Hematopoietic multipotent progenitor cell treated with erythropoietin and hydrocortisone succinate and interleukin-3 and kit ligand, for 15 days (in vitro differentiated cells): ENCODE measurements at places on chromosomes 2 and 18.

- DNase-seq: peak; percentile 4
Measured at GRCh38 chr2:54899576-54900200, 150.6 kb downstream of the RTN4 start.

- peak; percentile 21 for DNase-seq
Measured at GRCh38 chr2:168119515-168120141, 127.8 kb downstream of the STK39 start.

- DNase-seq: no peak
Measured at GRCh38 chr2:170341684-170342623, 164.0 kb downstream of the MYO3B start.

- DNase-seq: no peak
Measured at GRCh38 chr18:54964741-54965140, 5.5 kb upstream of the CCDC68 start.

GRCh38 chr2:44553456-44553855 is 191.7 kb downstream of the CAMKMT start:
- DNase-seq: no peak

DNA sequence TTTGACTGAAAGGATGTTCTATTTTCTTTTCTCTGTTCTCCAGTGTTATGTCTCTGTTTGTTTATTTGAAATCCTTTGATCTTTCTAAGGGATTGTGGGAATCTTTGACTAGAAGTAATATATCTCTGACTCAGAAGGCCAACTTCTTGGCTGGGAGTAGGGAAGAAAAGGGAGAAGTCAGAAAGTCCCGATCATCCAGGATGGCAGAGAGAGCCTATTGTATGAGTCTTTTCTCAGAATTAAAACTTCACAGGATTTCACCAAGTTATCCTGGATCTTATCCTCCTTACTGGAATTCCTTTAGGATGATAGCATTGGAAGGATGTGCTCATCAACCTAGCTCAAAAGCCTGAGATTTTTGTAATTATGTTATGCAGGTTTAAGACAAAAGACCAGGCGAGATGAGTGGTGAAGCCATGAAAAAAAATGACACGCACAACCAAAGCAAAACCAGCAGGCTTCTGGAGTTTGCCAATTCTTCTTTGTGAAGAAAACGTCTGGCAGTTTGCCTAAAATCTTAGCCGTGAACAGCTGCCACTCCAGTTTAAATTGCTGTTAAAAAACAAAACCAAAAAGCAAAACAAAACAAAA is 383.6 kb upstream of the SMIM21 start:
- DNase-seq: no peak

GRCh38 chr2:225072444-225072843 is 30.2 kb upstream of the DOCK10 start:
- DNase-seq: no peak

GRCh38 chr2:212289301-212289700 is 249.3 kb downstream of the ERBB4 start:
- no peak for DNase-seq

DNA sequence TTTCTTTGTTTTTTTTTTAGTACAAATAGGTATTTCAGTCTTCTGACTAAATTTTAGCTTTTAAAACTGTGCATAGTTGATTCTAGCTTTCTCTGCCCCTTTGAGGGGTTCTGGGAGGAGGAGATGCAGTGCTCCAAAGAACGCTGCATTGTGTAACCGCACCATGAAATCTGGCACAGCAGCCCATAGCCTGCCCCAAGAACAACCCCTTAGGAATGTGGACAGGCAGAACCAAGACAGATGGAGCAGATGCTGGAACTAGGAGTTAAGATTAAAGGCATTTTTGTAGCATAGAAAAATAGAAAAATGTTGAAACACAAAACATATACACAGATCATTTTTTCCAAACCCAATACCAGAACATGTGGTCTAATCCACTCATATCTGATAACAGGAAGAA is 187.5 kb downstream of the SCG2 start:
- DNase-seq: no peak

GRCh38 chr2:74533464-74533863 is 3.7 kb downstream of the HTRA2 start:
- DNase-seq: no peak

DNA sequence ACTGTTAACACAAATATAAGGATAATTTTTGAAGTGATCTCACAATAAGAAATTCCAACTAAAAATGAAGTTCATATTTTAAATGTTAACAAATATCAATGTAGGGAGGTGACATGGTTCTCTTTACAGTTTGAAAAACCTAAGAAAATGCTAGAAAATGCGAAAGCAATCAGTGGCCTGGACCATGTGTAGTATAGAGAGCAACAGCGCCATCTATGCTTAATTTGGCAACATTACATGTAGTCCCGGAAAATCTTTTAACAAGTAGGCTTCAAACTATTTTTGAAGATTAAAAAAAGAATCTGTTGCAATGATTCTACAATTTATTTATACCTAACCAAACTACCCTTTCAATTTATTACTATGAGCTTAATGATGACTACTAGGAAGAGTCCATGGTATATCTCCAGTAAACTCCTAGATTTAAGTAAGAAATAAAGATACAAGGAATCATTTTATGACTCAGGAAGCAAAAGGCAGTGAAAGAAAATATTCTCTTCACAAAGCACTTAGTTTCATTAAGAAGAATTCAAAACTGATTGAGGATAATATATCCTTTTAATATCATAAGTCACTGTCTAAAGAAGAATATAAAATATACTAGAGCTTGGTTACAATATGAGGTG is 33.3 kb downstream of the NDUFA10 start:
- DNase-seq: peak; percentile 65

DNA sequence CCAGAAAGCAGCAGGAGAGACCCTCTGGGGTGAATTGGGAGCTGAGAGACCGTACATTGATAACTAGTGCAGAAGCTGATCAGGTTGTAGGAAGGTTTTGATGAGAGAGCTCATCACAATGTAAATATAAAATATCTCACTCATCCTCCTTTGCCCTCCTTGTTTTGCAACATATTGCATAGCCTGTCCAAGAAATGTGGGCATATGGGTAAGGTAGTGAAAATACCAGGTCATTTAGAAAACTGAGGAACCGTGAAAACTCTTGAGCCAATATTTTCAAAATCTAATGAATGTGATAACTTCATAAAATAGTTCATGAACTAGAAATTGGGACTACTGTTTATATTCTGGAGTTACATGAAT is 31.4 kb downstream of the C18orf54 start:
- DNase-seq: no peak

- DNase-seq: peak; percentile 60
Measured at GRCh38 chr18:45212181-45213039, 402.9 kb upstream of the SLC14A2 start.

DNA sequence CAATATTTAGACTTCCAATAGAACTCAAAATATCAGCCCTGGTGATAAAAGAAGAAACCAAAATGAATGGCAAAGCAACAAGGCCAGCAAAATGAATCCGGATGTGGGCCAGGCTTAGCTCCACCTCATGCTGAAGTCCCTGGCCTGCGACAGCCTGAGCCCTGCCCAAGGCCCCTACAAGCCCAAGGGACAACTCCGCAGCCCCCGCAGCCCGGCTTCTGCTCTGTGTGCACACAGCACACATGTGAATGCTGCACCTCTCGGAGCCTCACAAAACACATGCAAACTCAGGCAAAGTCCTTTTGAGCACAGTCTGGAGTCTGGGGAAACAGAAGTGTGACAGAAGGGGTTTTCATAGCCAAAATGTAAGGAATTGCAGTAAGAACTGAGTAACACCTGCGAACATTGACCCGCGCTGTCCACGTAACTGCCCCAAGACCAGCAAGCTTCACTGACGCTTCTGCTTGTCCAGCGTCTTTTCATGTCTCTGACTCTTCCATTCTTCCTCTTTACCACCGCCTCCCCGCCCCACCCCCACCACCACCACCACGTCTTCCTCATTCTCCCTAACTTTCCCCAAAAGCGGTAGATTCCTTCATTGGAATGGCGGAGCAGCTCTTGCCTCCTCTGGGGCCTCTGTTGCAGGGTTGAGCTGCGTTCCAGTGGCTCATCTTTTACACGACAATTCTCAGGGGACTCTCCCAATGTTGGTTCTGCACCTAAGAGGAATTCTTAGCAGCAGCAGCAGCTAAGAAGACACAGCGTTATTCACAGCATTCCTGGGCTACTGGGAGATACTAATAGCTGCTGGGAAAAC is 136.4 kb upstream of the COPS8 start:
- DNase-seq: no peak

DNA sequence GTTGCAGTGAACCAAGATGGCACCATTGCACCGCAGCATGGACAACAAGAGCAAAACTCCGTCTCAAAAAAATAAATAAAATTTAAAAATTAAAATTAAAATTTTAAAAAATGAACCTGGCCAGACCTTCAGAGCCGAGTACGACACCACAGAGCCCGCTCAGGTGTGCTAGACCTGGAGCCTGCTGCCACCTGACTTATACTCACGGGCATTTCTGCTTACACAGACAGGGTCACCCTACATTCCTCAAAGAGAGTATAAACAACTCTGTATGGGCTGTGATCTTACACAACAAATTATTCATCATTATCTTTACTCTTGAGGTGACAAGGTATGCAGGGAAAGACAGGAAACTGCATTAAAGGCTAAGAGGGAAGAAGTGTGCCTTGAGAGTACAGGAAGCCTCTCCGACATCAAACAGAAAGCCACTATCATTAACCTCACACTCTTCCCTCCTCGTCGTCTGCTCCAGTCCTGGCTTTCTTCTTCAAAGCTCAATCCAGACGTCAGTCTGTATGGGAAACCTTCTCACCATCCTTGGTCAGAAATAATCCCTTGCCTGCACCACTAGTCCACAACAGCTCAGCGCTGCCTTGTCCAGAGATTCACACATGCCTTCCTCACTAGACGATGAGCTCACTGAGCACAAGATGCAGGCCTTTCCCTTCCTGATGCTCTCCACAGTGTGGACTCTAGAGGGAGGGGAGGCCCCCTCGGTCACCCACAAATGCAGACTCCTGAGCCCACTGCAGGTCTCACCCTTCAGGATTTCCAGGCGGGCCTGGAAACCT is 56.2 kb downstream of the UXS1 start:
- no peak for DNase-seq

- DNase-seq: no peak
Measured at GRCh38 chr2:186533717-186534116, 47.7 kb downstream of the ZC3H15 start.

GRCh38 chr18:13159579-13159978 is 59.0 kb upstream of the LDLRAD4 start:
- DNase-seq: peak; percentile 74

DNA sequence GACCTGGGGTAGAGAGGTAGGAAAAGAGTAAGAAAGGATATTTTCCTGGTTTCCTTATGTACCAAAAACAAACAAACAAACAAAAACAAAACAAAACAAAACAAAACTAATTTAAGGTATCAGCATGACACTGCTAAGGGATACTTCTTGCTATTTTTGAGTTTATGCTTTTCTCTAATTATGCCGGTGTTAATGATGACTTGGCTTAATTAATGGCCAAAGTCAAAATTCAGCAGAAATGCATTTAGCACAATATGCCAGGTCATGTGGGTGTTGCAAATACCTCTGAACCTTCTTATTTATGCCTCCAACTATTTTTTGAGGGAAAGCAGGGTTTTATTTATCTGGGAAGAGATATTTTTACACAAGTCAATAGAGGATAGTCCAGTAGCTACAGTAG is 3.2 kb upstream of the CHST9 start:
- DNase-seq: no peak

- no peak for DNase-seq
Measured at GRCh38 chr2:128344101-128344500, 25.4 kb upstream of the HS6ST1 start.

- DNase-seq: no peak
Measured at GRCh38 chr2:44130441-44130840, 38.2 kb upstream of the PPM1B start.

GRCh38 chr18:49855711-49856415 is 42.5 kb upstream of the ACAA2 start:
- DNase-seq: no peak

GRCh38 chr18:4230450-4231168 is 224.5 kb downstream of the DLGAP1 start:
- no peak for DNase-seq

DNA sequence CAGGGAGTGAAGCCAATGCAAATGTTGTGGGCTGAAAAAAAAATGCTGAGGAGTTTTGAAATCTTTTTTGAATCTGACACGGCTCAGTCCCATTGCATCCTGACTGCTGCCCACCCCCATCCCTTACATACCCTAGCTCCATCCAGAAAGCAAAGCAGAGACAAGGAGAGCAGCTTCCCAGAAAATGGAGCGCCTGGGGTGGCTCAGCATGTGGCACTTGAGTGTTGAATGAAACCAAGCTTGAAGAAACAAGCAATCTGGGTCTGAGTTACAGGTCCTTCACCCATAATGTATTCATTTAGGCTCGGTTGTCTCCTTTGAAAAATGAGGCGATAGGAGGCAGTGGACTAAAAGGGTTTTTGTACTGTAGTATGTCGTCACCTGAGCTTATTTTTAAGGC is 244.2 kb upstream of the ACVR2A start:
- DNase-seq: no peak

- DNase-seq: no peak
Measured at GRCh38 chr2:190267302-190267701, 52.3 kb downstream of the HIBCH start.

DNA sequence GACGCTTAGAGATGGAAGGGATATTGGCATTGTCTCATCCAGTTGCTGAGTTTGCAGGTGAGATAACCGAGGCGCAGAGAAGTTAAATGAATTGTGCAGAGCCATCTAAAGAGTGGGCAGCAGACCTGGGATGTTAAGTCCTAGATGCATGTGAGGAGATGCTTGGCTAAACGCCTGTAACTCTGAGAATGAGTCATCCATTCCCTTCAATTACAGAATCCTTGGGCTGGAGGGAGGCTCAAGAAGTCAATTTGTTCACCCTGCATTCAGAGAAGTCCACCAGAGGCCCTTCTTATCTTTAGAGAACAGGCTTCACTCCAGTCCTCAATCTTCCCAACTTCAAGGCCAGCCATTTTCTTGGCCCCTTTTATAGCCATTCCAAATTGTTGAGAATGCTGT is 1.6 kb downstream of the EHD3 start:
- no peak for DNase-seq

GRCh38 chr18:63495675-63496074 is 18.9 kb downstream of the SERPINB5 start:
- DNase-seq: no peak

DNA sequence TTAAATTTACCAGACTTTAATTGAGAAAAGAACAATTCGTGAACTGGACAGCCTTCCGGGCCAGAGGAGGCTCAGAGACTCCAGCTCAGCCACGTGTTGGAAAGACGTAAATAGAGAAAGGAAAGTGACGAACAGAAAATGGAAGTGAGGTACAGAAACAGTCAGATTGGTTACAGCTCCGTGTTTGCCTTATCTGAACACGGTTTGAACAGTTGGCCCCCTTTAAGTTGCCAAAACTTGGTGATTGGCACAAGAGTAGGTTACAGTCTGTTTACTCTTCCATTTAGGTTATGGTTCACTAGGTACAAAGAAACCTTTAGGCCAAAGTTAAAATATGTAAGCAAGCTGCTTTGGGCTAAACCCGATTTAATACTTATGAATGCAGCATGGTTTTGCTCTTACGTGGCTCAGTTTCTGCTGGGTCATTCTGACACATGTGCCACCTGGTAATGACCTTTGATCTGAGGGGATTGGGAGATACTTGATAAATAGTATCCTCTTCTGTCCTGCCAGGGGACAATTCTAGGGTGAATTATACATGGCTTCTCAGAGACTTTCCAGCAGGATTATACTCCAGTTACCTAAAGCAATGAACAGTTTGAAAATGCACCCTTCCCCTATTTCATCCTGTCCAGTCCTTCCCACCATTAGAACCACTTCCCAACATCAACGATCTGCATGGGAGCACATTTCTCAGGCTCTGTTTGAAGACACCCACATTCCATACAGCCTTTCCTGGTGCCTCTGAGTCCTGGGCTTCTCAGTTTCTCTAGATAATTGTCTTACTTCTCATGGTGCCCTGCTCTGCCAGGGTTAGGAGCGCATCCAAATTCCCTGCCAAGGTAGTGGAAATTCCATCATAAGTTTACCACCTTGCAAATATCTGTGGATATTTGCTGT is 65.1 kb upstream of the TGIF1 start:
- DNase-seq: no peak
